Mesangial cell (primary cell): ENCODE measurements at places on chromosomes 6 and 20. TPM values are rescaled to one million over a fixed set of nuclear protein-coding genes. Genes with fewer than 3 reads are reported as not detected.

The MACROD2 gene
- 0.49 and 1.4 TPM in 2 replicates for total RNA-seq

The BPI gene
- 0.33 TPM in 1 of 2 replicates, not detected in the other for total RNA-seq

The SYCP2L gene
- total RNA-seq = 0.33 and 0.38 TPM in 2 replicates

The COL9A1 gene
- not detected in 2 replicates for total RNA-seq

The BACH2 gene
- 0.81 and 4.4 TPM in 2 replicates for total RNA-seq

The CYP24A1 gene
- not detected in 2 replicates for total RNA-seq

The TUBB2B gene
- total RNA-seq = 95.3 and 95.6 TPM in 2 replicates

The HLA-DRA gene
- not detected in 2 replicates for total RNA-seq

The KCNK16 gene
- not detected in 2 replicates for total RNA-seq

The KCTD20 gene
- 41.7 and 42.7 TPM in 2 replicates for total RNA-seq

The COX7A2 gene
- 98.0 and 282 TPM in 2 replicates for total RNA-seq

The DDX43 gene
- 0.16 and 0.51 TPM in 2 replicates for total RNA-seq

The MYBL2 gene
- 6.7 and 118 TPM in 2 replicates for total RNA-seq

The BPIFB1 gene
- total RNA-seq = not detected in 2 replicates

The SLC17A1 gene
- 0.25 TPM in 1 of 2 replicates, not detected in the other for total RNA-seq

The RSPO3 gene
- total RNA-seq = 0.16 and 0.25 TPM in 2 replicates
